ENCODE measurements at places on chromosomes 11 and 22. TPM values are rescaled to one million over a fixed set of nuclear protein-coding genes. Genes with fewer than 3 reads are reported as not detected.

DGCR6L gene
- 32.3 TPM for total RNA-seq

GUCY1A2 gene
- total RNA-seq = 7.5 TPM

GRM5 gene
- 4.3 TPM for total RNA-seq

SCGB1D2 gene
- total RNA-seq = not detected

RAG1 gene
- total RNA-seq = 0.96 TPM

DDTL gene
- total RNA-seq = 1.0 TPM

GRCh38 chr11:86955111-86955360 is 159 bp downstream of the FZD4 start:
- DNase-seq = no peak

- DNase-seq = peak; percentile 46
Observed at GRCh38 chr11:65864706-65865471, 4.7 kb downstream of the MUS81 start.

DNA sequence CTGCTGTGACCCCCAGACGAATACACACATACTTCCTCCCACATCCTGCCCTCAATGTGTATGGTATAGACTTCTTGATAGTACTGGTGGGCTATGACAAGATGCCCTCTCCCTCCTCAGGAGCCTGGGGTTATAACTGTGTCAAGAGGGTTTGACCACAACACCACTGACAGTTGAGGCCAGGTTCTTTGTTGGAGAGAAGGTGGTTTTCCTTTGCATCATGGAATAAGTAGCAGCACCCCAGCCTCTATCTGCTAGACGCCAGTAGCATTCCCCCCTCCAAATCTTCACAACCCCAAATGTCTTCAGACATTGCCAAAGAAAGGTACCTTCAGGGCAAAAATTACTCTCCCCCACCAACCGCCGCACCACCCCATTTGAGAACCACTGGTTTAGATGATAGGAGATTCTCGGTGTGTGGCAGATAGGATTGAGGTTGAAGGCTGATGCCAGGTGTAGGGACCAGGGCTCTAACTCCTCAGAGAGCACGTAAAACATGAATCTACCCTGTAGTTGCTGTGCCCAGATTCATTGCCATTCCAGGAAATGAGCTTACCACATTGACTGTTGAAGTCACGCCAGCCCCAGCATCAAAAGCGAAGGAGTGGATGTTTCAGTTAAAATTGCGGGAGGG is 5.5 kb upstream of the MYO18B start:
- DNase-seq = no peak

DNA sequence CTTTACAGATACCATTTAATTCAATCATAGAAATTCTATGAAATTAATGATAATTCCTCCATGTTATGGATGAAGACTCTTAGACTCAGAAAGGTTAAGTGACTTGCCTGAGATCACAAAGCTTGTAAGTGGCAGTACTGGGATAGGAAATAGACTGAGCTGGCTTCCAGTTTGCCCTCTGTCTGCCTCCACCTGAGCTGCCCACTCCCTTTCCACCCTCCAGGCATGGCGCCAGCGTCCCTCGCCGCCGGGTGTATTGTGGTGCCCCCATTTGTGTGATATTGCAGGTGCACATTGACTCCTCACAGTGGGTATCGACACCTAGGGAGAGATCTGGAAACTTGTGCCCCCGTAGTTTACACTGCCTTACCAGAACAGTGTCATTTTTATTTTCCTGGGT is 9.4 kb upstream of the RPS3 start:
- DNase-seq = no peak

DNA sequence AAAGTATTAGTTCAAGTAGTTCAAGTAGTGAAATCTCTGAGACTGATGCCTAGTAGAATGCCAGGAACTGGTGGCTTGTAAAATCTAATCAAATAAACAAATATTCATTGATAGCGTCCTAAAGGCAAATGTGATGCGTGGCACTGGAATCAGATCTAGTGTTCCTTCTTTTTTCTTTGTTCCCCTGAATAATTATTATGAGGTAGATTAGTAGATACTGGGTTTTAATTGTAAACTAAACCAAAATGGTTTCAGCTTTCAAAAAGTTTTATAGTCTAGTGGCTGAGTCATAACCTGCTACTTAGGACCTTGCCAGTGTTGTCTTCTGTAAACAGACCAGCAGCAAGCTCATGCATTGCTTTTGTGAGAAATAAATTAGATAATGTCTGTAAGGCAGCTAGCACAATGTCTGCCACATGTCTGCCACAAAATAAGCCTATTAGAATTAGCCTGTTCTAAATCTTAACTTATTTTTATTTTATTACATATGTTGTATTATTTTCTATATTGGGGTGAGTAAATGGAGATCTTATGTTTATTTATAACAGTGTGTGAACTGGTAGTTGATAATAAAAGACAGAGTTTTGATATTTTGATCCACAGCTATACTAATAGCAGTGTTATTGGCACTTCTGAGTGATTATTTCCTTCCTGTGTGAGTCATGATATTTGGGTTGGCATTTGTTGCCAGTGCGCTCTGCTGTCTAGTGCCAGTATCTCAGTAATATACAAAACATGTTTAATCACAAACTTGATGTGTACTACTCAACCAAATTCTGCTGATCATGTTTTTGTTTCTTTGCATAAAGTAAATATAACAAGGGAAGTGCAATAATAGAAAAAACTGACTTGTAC is 135.7 kb downstream of the TMEM135 start:
- DNase-seq = no peak

- DNase-seq = no peak
Observed at GRCh38 chr11:93773045-93773477, 11.0 kb upstream of the MED17 start.

- no peak for DNase-seq
Observed at GRCh38 chr11:102680945-102681344, 24.6 kb downstream of the MMP27 start.

DNA sequence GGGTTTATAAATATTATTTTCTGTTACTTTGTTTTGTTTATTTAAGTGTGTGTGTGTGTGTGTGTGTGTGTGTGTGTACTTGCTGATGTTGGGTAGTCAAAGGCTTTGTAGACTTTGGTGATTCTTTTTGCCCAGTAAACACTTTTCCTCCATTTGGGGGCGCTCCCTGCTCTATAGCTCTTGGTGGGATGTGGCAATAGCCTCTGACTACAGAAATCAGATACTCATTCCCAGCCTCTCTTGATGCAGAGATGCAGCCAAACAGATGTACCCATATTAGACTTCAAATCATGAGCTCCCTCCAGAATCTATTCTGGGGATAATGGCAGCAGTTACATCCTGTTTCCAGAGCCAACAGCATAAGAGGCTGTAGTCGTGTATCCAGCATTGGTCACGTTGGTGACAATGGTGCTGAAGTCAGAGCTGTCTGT is 33.4 kb upstream of the APOL5 start:
- DNase-seq = no peak

DNA sequence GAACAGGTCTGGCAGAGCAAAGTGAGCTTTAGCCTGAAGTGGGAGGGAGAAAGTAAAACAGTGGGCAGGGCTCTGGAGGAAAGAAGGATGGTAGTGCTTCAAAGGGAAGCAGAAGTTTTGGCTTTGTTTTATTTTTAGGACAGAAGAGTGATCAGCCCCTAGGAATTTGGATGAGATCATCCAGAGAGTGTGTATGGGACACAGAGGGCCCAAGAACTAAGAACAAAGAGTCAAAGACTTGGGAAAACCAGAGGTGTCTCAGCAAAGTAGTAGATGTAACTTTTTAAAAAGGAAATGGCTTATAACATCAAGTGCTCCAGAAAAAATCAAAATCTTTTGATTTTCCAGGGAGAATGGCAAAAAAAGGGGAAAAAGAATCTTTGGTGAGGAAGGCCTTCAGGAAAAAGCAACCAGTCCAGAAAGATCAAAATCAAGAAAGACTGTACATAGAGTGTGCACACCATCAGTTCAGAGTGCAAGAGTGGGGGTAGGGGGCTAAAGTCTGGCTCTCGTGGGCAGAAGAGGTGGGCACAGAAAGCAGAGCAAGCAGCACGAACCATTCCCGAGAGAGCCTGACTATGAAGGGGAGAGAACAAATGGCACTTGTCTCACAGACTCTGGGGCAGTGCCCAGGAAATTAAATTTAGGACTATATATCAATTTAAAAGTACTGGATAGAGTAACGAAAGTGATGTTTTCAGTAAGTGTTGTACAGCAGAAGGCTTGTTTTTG is 30.0 kb downstream of the MAPK1 start:
- DNase-seq = no peak

GRCh38 chr22:22099833-22100812 is 117.5 kb upstream of the TOP3B start:
- no peak for DNase-seq

DNA sequence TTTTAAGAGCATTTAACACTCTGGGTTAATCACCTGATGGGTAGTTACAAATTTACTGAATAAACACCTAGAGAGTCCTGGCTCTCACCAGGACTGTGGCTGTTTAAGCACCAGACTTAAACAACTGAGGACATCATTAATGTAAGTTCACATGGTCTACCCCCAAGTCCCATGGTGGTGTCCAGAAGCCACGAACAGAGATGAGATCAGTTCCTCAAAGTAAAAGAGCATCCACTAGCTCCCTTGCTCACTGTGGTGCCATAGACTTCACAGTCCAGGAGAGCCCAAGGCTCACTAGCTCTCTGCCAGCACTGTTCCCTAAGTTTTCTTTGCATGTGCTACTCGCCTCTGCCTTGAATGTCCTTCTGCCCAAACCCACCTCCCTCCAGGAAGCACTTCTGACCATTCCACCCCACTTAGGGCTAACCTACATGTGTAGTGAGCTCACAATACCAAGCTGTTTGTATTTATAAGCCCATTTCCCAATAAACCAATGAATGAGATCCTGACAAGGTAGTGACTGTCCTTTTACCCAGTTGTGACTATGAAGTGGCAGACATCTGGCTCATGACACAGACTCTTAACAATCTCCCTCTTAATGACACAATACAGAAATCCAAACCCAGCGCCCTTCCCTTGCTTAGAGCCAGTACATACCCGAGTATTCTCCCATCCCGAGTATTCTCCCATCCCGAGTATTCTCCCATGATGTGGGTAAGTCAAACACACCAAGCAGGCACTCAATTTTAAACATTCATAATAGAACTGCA is 15.7 kb downstream of the NAP1L4 start:
- DNase-seq = no peak

- DNase-seq = peak; percentile 76
Observed at GRCh38 chr11:43282607-43283440, 29.0 kb upstream of the API5 start.
